ENCODE measurements at places on chromosomes 12 and 14.

- DNase-seq = no peak
Observed at GRCh38 chr12:64252681-64253080, 30.6 kb upstream of the KICS2 start.

DNA sequence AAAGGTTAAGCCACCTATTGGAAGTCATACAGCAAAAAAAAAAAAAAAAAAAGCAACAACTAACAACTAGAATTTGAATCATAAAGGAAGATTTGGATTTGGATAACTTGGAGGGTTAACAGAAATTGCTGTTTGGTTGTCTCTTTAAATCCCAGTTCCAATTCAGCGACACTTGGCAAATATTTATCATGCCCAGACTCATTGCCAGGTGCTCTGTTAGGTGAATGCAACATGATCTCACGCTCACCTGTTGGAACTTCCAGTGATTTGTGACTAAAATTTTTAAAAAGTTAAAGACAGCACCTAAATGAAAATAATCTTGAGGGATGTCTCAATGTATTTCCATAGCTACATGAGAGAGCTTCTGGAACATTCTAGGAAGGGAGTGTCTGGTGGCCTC, 103.7 kb downstream of the TBX3 start:
- no peak for DNase-seq

GRCh38 chr14:95049952-95050351, 107.4 kb downstream of the DICER1 start:
- no peak for DNase-seq

GRCh38 chr14:76546426-76547221, 170.7 kb downstream of the ESRRB start:
- DNase-seq = no peak

GRCh38 chr12:123055281-123055766, 74.8 kb downstream of the ARL6IP4 start:
- no peak for DNase-seq

GRCh38 chr12:125418902-125419564, 353.8 kb downstream of the AACS start:
- DNase-seq = no peak

DNA sequence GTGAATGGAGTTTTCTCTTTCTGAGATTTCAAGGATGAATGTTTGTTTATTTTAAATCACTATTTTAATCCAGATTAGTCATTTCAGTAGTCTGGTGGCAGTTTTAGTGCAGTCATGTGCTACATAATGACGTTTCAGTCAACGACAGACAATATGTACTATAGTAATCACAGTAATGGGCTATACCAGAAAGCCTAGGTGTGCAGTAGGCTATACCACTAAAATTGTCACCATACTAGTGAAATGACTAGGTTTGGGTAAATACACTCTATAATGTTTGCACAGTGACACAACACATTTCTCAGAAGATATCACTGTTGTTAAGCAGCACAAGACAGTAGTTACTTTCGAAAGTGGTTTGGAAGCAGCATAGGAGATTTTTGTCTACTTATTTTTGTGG, 203.1 kb downstream of the ETNK1 start:
- DNase-seq = no peak

- DNase-seq = no peak
Observed at GRCh38 chr12:10196210-10196609, 16.5 kb upstream of the GABARAPL1 start.

DNA sequence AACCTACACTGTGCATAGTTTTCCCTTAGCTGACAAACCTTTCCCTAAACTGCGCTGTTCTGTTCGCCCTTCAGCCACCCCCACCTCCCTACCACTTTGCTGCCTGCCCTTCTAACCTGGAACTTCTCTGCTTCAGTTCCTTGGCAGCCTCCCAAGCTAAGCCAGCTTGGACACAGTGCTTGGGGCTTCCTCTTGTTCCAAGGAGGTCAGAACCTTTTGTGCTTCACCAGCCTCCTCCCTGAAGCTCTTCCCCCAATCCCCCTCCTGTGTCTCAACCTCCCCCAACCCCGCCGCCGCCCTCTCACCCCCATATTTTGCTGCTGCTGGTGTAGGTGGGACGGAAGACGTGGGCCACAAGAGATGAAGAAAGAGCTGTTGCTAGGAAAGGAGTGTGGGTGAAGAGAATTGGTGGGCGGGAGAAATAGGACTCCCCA, 8.1 kb upstream of the RIC8B start:
- no peak for DNase-seq

DNA sequence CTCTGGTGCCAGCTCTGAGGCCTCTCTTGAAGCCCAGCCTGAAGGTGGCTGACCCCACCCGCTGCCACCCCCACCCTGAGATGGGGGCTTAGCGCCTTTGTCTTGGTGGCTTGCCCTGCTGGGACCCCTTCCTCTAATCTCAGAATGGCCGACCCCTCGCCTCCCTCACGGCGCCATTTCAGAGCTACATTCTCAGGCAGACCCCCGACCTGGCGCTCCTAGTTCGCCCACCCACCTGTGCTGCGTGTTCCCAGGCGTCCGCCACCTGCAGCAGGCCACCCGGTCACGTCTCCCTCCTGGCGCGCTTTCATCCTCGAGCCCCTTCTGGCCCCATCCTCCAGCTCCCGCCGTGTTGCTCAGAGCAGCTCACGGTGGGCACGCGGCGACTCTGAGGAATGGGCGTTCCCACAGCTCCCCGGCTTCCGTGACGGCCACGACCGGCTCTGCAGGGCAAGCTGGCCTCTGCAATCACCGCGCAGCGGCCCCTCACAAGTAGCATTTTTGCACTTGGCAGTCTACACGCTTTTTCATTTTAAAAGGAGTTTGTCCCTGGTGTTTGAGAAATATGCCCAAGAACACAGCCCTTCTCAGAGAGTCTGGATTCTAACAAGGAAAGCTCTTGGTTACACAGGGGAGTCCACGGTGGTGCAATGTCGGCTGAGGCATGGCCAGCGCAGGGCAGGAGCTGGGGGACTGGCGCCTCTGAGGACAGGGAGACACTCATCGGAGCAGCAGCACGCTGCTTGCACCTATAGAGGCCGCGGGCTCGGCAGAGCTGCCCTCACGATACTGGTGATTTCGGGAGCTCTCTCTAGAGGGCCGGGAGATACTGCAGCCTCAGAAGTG, 105.7 kb upstream of the C14orf180 start:
- DNase-seq = no peak

DNA sequence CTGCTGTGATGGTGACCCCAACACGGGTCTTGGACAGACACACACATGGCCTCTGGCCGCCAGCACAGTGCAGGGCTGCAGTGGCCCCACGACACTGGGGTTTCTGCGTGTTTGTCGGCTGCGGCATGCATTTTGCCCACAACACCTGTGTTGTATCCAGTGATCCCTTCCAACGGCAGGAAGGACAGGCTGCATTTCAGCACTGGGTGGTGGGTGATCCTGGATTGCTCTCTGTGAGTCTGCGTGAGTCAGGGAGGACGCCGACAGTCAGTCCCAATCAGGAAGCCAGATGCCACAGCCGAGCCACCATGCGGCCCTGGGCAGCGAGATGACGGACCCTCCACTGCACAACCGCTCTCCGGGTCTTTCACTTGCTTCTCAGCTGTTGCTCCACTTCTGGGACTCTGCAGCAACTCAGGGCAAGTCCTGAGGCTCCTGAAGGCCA, 20.6 kb downstream of the LRTM2 start:
- DNase-seq = no peak

GRCh38 chr14:101120641-101121507, 217.4 kb upstream of the RTL1 start:
- no peak for DNase-seq

DNA sequence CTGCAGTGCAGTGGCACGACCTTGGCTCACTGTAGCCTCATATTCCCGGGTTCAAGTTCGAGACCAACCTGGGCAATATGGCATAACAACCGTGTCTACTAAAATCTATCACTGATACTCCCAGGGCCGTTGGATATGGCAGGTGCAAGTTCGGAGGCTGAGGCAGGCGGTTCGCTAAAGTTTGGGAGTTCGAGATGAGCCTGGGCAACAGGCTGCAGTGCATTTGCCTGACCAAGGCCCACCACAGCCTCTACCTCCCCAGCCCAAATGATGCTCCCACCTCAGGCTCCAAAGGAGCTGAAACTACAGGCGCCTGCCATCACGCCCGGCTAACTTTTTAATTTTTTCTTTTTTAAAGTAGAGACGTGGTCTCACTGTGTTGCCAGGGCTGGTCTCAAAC, 177.1 kb upstream of the ALG10B start:
- DNase-seq = no peak

GRCh38 chr12:31324116-31324844, 1.7 kb downstream of the SINHCAF start:
- peak; percentile 88 for DNase-seq

DNA sequence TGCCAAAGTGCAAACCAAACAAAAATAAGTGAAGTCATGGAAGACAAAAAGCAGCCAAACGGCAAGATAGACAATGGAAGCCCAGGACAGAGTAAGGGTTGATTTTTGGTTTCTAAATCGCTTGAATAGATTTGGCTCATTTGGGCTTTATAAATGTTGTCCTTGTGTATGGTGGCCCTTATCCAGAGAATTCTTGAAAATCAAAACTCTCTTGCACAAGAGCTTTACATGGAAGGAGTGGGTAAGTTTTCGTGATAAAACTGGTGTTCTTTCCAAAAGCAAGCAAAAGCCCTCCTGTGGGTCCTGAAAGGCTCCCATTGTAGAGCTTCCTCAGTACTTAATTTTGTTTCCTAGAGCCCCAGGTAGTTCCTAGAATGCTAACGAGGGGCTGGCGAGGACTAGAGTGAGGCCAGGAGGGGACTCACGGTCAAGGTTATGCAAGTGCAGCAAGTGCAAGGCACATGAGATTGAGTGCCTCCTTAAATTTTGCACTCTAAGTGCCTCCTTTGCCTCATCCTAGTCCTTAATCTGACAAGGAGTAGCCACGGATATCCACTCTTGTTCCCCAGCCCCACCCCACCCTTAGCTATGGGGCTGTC, 4.1 kb downstream of the SIX6 start:
- no peak for DNase-seq

DNA sequence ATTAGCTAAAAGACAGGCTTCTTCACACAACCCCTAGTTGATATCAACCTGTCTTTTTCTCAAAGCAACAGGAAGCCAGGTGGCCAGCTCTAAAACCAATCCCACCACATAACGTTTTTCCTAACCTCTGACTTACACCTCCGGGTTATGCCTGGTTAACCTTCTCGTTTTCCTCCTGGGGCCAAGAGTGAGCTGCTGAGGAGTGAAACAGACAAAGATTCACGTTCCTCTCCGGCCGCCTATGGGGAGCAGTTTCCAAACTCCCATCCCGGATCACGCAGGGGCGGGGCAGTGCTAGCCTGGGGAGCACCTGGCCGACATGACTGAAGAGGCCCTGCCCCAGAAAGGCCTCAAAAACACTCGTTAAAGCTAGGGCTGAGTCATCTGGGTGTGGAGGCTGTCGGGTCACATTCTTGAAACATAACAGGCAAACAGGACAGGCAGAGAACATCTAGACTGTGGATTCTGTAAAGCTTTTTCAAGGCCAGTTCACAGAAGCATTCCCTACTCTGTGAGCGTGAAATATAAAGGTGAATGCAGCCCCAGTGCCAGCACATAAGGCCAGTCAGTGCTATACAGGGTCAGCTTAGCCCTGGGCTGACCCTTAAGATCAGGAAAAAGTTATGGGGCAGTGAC, 25.9 kb upstream of the LGALS3 start:
- peak; percentile 96 for DNase-seq

- DNase-seq = no peak
Observed at GRCh38 chr14:46230540-46230939, 421.0 kb downstream of the RPL10L start.

- no peak for DNase-seq
Observed at GRCh38 chr12:121676190-121676589, 6.7 kb upstream of the MORN3 start.
